Urinary bladder (tissue), 4 donors: ENCODE measurements at places on chromosomes 2 and 18. TPM values are rescaled to one million over a fixed set of nuclear protein-coding genes. Genes with fewer than 3 reads are reported as not detected.

Gene CYRIA
- 10.5 TPM for total RNA-seq

Gene ESPNL
- total RNA-seq = 3.5 TPM

Gene KCNS3
- total RNA-seq = 14.9 TPM

Gene AQP12A
- total RNA-seq = not detected

Gene HAAO
- total RNA-seq = 10.6 TPM

Gene PAPOLG
- total RNA-seq = 31.9 TPM

Gene CYTIP
- total RNA-seq = 3.4 TPM

Gene IL1R2
- 0.37 TPM for total RNA-seq

Gene BOLL
- 0.11 TPM for total RNA-seq

Gene GALNT13
- 19.5 TPM for total RNA-seq

Gene ZAP70
- 1.9 TPM for total RNA-seq

Gene CREG2
- total RNA-seq = 0.63 TPM

Gene C2orf81
- 0.74 TPM for total RNA-seq

DNA sequence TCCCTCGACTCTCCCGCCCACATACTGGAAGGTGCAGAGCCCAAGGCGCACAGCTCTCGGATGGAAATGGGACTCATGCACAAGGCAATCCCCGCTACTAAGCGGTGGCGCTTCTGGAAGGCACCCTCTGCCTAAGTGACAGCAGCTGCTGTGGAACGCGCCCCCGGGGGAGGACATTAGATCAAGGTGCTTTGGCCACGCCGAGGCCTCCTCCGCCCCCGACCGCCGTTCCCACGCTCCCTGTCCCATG, 202 bp downstream of the MCEE start:
- no peak for DNase-seq

DNA sequence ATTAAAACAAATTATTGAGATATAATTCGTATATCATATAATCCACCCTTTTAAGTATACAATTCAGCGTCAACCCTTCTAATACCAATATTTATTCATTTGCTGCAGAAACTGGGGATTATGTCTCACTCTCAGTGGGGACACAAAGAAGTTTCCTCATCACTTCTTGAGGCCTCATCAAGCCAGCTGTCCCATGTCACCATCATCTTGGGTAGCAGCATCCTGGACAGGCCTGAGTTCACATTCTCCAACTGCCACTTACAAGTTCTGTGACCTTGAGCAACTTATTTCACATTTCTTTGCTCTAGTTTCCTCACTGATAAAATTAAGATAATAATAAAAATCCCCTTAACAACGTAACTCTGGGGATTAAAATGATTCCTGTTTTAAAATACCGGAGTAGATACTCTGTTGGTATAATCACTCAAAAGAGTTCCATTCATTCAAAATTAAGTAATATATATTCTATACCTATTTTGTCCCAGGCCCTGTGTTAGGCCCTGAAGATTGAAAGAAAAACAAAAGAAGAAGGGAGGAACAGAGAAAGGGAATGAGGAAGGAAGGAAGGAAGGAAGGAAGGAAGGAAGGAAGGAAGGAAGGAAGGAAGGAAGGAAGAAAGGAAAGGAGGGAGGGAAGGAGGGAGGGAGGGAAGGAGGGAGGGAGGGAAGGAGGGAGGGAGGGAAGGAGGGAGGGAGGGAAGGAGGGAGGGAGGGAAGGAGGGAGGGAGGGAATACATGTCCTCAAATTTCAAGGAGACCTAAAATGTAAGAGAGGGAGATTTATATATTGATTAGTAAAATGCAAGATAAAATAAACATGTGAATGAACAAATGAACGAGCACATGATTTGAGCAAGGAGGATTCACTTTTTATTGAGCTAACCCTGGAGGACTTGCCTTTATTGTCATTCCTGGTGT, 42.4 kb downstream of the NCKAP5 start:
- no peak for DNase-seq

GRCh38 chr2:9770308-9771100, 72.8 kb upstream of the TAF1B start:
- no peak for DNase-seq

DNA sequence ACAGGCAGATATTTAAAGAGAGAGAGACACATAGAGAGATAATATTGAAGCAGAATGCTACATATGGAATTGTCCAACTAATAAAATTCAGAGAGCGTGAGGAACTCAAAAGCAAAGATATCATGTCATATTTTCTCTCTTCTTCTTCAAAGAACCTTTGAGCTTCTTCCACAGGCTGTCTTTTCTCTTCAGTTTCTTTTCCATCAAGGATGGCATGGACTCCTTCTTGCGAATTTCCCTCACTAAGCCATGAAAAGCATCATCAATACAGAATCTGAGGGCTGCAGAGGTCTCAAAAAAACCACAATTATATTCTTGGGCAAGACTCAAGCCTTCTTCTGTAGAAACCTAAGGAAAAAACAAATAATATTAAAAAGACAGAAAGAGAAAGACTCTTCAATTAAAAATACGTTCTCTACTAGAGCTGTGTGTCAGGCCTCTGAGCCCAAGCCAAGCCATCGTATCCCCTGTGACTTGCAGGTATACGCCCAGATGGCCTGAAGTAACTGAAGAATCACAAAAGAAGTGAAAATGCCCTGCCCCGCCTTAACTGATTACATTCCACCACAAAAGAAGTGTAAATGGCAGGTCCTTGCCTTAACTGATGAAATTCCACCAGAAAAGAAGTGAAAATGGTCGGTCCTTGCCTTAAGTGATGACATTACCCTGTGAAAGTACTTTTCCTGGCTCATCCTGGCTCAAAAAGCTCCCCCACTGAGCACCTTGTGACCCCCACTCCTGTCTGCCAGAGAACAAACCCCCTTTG, 371.9 kb downstream of the RIT2 start:
- DNase-seq = no peak

- no peak for DNase-seq
Observed at GRCh38 chr2:118762290-118762689, 85.2 kb downstream of the EN1 start.

- no peak for DNase-seq
Observed at GRCh38 chr2:125853626-125854025, 802.3 kb upstream of the GYPC start.

- no peak for DNase-seq
Observed at GRCh38 chr2:237791977-237792727, 6.4 kb upstream of the RBM44 start.

- no peak for DNase-seq
Observed at GRCh38 chr18:10023853-10024570, 110.2 kb downstream of the VAPA start.

DNA sequence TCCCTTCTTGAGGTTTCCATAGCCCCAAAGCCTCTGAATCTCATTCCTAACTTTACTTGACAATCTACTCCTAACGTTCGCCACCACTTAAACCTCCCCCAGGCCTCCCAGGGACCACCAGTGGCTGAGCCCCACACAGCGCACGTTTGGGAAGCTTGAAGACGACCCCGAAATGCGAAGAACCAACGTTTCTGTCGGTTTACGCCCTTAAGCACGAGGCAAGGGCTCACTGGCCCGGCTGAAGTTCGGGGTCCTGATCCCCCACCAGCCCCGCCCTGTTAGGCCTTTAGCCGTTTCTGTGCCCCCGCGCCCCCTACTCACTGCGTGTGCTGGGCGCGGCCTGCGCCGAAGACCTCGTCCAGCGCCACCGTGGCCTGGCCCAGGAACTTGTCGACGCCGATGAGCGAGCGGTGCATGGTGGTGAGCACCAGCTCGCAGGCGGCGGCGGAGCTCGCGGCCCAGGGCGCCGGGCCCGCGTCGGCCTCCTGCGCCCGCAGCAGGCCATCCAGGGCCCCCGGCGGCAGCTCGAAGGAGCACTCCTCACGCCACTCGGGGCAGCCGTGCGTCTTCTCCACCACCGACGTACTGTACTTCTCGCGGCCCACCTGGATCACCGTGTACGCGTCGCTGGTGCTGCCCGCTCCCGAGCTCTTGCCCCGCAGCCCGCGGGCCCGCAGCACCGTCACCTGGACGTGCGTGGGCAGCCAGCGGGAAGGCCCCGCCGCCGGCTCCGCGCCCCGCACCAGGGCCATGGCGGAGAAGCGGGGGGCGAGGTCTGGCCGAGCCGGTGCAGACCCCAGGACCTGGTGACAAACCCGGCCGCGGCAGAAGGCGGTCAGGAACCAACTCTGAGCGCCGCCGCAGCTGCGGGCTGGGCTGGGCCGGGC, 479 bp downstream of the RAB11FIP5 start:
- no peak for DNase-seq

DNA sequence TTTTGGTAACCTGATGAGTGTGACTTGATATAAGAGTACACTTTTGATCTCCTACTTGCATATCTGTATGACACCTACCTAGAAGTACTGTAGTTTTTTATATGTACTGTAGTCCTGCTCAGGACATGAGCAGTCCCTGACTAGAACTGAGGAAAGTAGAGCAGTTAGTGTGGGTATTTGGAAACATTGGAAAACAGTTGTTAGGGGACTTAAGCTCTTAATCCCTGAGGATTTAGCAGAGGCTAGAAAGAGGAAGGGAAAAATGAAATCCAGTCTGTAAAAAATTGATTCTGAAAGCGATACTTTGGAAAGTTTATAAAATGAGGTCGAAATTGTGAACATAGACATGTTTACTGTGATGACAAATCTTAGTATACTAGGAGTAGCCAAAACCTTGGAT, 125.6 kb downstream of the NCOA1 start:
- no peak for DNase-seq

- DNase-seq = no peak
Observed at GRCh38 chr2:70450641-70451250, 102.9 kb downstream of the TGFA start.

- DNase-seq = no peak
Observed at GRCh38 chr2:135638825-135639224, 102.8 kb upstream of the UBXN4 start.

DNA sequence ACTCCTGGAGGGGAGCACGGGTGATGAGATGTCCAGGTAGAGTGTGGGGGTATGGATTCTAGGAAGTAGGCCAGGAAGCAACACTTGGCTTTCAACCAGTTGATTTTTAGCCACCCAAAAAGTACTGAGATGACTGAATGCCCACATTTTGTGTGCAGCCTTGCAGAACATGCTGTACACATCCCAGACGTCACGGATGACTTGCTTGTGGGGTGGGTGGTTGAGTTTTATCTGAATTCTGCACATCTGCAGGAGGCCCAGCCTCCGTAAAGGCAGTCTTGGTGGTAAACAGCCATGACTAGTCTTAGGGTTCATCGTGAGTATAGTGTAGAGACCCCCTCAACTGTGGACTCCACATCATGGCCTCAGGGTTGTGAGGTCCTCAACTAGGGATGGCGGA, 53.3 kb upstream of the CCDC195 start:
- no peak for DNase-seq

DNA sequence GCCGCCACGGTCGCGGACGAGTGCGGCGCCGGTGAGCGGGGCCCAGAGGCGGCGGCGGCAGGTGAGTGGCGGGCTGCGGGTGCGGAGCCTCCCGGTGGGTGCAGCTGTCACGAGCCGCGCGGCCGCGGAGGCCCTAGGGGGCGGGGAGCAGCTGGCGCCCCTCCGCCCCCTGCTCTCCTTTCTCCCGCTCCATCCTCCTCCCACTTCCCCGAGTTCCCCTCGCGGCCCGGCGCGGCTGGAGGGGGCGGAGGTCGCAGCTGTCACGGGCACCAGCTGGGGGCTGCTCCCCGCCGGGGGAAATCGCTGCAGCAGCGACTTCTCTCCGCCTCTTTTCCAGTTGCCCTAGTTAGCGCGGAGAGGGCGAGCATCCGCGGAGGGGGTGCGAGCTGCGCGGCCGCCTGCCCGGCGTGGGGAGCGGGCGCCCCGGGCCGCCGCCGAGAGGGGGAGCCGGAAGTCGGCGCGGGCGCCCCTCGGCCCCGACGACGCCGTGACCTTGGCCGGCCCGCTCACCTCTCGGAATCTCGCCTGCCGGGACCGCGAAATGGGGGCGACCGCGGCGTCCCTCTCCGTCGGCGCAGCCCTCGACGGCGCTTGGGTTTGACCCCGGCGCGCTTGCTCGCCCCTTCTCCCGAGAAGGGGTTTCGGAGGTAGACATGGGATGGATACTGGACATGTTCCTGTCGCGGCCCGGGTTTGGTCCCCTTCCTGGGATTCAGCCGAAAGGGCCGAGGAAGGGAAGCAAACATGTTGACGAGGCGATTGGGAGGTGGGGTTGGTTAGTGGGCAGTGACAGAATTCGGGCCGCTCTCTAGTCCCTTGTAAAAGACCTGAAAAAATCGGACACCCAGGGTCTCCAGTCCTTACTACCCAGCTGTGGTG, 727 bp downstream of the NCOA1 start:
- DNase-seq = no peak

GRCh38 chr2:201931951-201932350, 101.7 kb upstream of the FZD7 start:
- DNase-seq = no peak

DNA sequence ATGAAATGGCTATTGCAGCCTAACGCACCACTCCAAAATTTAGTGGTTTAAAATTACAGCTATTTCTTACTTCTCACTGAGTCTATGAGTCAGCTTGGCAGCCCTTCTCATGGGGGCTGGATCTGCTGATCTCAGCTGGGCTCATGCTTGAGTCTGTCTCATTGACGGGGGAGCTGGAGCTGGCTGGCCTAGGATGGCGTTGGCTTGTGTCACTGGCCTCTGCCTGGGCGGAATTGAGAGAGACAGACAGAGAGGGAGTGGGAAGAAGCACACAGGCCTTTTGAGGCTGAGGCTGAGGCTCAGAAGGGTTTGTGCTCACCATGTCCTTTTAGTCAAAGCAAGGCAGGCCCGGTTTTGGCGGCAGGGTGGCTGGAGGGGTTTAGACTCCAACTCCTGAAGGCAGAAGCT, 412.1 kb upstream of the MYT1L start:
- peak; percentile 32 for DNase-seq

- no peak for DNase-seq
Observed at GRCh38 chr2:149679286-149679685, 91.7 kb upstream of the MMADHC start.

GRCh38 chr18:77851802-77852201, 602.2 kb downstream of the GALR1 start:
- no peak for DNase-seq

GRCh38 chr2:61426267-61426897, 44.5 kb downstream of the USP34 start:
- no peak for DNase-seq

- DNase-seq = no peak
Observed at GRCh38 chr18:76503649-76504386, 8.8 kb upstream of the ZNF516 start.

DNA sequence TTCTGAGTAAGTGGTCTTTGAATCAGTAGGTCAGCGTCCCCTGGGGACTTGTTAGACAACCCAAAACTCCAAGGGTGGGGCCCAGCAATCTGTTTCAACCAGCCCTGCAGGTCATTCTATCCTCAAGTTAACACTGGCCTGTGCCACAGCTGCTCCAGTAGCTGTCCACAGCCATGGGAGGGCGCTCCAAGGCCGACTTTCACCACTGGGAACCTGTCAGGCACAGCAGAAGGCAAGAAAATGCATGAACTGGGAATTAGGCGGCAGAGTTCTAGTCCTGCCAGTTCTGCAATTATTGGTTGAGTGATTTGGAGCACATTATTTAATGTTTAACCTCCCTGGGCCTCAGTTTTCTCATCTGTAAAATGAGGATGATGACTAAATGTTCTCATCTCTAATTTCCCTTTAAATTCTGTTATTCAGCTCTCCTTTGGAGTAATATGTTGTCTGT, 17.4 kb upstream of the MRPL33 start:
- DNase-seq = no peak
